ENCODE measurements at places on chromosomes 16 and 17.

- DNase-seq, result no peak
These were observed 56.9 kb downstream of the WIPI1 start for GRCh38 chr17:68400404-68400735.

DNA sequence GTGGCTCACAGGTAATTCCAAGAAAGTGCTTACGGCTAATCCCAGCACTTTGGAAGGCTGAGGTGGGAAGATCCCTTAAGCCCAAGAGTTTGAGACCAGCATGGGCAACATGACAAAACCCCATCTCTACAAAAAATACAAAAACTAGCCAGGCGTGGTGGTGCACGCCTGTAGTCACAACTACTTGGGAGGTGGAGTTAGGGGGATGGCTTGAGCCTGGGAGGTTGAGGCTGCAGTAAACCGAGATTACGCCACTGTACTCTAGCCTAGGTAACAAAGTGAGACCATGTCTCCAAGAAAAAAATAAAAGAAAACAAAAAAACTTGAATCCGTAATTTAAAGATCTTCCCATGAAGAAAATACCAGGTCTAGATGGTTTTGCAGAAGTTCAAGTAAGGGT, 5.0 kb downstream of the ICAM2 start:
- no peak for DNase-seq

GRCh38 chr16:11550791-11551498, 35.8 kb downstream of the LITAF start:
- DNase-seq, result no peak

DNA sequence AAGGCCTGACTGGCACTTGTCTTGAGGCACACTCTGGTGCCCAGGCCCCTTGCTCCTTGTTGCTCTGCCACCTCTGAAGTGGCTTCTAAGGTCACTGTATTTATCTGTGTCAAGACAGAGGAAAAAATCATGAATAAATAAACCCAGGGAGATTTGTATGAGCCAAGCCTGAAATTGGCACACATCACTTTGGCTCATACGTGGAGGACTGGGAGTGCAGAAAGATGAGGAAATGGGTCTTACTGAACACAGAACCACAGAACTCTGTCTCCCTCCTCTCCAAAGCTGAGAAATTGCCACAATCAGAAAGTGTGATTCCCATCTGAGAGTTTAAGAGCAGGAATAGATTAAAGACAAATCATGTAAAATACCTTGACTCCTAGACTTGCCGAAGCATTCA, 27.1 kb upstream of the C16orf78 start:
- no peak for DNase-seq

GRCh38 chr17:67620636-67621035, 97.1 kb upstream of the NOL11 start:
- DNase-seq, result no peak

- no peak for DNase-seq
These were observed 39.0 kb downstream of the ZNF423 start for GRCh38 chr16:49816875-49817274.

DNA sequence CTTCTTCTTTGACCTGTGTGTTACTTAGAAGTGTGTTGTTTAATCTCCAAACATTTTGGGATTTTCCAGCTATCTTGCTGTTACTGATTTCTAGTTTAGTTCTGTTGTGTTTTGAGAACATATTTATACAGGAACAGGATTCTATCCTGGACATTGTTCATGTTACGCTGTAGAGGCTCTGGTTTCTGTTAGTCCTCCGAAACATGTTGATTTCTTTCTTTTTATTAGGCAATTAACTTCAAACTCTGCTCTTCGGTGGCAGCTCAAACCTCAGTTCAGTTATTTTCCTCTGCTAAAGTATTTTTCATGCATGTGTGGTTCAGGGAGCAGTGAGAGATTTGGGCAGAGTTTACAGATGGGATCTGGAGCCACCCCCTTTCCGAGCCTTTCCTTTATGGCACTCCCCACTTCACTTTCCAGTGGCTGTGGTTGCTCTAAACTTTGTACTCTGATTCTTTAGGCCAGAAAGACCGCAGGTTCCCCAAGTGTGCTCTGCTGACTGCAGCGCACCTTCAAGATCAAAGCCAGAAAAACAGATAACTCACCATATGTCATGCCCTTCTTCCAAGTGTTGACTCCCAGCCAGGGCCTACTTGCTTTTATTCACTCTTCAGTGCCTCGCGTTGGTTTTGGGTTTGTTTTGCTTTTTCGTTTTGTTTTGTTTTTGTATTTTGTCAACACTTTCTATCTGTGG, 77.6 kb upstream of the KSR1 start:
- DNase-seq, result no peak

- no peak for DNase-seq
These were observed at the start of gene HSF4 for GRCh38 chr16:67164599-67165061. HSF4 (plus strand) TSS chr16:67164745; CDS start chr16:67164812, 67 bp downstream.

- DNase-seq, result no peak
These were observed 41.2 kb downstream of the OR1D5 start for GRCh38 chr17:3022197-3022596.

DNA sequence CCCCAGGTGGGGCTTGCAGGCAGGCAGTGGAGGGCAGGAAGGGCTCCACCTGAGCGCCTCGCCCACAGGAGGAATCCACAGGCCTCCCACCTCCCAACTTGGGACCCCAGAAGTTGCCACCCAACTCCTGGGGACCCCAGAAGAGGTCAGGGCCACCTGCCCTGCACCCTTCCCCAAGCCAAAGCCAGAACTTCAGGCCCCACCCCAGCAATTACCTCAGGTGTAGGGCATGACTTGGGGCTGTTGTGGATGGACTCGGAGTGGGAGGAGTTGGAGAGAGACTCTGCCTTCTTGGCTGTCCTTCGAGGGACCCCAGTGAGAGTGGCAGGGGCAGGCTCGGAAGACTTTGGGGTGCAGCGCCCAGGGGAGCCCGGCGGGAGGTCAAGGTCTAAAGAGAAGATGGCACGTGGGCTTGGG, 10.5 kb downstream of the TSPOAP1 start:
- no peak for DNase-seq

- DNase-seq, result no peak
These were observed 11.3 kb upstream of the RBFOX3 start for GRCh38 chr17:79622122-79622601.

- DNase-seq, result no peak
These were observed 21.4 kb downstream of the PIEZO1 start for GRCh38 chr16:88763502-88764053.

GRCh38 chr17:21275047-21275578, 9.4 kb upstream of the MAP2K3 start:
- DNase-seq, result no peak

DNA sequence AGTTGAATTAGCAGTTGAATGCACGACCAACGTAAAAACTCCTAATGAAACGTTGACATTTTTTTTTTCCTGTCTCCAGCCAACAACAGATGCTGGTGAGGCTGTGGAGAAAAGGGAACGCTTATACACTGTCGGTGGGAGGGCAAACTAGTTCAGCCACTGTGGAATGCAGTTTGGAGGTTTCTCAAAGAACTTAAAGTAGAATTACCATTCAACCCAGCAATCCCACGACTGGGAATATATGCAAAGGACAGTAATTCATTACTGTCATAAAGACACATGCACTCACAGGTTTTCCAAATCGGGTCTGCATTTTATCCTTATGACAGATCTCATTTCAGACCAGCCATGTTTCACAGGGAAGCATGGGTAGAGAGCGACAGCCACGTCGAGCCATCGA, 3.5 kb upstream of the WFDC1 start:
- DNase-seq, result no peak

GRCh38 chr17:57009737-57010445, 32.0 kb downstream of the SCPEP1 start:
- peak; percentile 11 for DNase-seq

DNA sequence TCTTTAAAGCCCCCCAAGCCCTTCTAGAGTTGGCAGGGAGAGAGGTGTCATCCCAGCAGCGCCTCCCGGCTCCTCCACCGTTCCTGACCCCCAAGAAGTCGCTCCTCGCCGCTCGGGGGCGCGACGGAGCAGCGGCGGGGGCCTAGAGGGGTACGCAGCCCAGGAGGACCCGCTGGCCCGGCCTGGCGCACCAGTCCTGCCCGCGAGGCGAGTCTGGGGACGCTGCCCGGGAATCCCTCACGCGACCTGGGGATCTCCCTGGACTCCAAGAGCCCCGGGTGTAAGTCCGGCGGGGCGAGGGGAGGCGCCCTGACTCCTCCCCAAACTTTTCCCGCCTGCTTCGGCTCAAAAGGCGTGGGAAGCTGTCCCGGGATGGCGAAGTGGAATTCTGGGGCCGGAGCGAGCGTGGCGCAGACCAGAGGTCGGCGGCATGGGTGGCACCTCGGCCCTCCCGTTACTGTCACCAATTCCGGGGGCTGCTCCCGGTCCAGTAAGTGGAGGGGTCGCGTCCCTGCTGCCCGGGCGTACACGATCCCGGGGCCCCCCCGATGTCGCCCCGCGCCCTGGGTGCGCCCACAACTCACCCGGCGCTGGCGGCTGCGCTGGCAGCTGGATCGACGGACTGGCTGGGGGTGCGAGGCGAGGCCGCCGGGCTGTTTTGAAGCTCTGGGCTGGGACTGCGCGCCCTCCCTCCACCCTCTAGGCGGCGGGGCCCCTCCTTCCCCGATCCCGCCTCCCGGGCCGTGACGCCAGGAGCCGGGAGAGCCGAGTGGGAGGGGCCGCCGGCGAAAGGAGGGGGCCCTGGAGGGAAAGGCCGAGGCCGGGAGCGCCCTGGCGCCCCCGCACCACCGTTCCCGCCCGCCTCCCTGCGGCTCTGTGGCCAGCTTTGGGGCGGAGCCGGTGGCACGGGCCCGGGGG, at the start of gene EMP2:
Gene EMP2, minus strand, starts transcription at position 634 of the 918 bp plus-strand sequence. CDS start 32,981 bp downstream, outside the sequence.
- DNase-seq, result no peak

DNA sequence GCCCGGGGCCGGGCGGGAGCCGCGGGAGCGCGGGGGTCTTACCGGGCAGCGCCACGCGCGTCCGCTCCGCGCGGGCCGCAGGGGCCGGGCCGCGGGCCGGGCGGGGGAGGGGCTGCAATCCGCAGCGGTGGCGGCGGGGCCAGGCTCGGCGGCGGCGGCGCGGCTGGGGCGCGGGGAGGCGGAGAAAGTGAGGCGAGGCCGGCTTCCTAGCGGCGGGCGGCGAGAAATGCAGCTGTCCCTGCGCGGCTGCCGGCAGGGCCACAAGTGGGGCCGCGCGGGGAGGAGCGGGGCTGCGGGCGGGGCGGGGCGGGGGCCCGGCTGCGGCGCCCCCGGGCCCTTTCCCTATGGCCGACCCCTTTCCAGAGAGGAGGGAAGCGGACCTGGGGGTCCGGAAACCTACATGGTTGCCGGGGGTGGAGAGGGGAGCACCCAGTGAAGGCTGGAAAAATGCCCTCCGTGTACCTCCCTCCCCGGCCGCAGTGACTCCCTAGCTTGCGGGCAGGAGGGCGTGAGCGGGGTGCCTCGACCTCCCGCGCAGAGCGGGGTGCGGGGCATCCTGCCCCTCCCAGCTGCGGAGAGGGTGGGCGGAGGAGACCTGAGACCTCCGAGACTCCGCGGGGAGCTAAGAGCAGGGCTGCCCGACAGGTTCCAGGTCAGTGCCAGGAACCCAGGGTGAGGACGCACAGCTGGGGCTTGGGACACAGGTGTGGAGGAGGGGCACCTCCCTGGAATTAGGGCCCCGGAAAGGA, at the start of gene CUEDC1:
Gene CUEDC1, minus strand, starts transcription at position 230 of the 749 bp plus-strand sequence. CDS start 69,848 bp downstream, outside the sequence.
- no peak for DNase-seq

DNA sequence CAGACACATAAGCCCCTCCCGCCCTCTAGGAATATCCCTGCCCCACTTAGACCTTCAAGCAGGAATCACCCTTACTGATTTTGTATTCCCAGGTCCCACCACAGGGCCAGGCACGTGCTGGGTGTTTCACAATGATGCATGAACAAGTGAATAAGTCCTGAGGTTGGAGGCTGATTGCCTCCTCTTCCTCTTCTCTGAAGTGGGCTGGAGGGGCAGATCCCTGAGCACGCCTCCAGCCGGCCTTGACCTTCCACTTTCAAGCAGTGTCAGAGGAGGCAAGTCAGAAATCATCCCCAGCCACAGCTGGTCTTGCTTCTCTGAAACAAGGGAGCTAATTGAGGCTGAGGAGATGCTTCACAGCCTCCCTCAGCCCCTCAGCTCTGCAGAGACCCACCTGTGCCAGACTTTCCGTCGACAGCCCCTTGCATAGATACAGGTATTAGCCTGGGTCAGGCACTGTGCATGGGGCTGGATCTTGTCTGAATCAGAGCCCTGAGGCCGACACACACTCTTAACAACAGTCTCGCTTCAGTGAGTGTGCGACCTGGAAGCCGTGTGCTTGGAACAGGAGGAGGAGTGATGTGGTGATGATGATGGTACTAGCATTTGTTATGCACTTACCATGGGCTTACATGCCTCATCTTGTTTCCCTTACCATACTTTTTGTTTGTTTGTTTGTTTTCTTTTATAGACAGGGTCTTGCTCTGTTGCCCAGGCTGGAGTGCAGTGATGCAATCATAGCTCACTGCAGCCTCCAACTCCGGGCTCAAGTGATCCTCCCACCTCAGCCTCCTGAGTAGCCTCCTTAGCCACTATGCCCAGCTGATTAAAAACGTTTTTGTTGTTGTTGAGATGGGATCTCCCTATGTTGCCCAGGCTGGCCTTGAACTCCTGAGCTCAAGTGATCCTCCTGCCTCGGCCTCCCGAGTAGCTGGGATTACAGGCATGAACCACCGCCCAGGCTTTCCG, 15.0 kb downstream of the MRM1 start:
- DNase-seq, result no peak

DNA sequence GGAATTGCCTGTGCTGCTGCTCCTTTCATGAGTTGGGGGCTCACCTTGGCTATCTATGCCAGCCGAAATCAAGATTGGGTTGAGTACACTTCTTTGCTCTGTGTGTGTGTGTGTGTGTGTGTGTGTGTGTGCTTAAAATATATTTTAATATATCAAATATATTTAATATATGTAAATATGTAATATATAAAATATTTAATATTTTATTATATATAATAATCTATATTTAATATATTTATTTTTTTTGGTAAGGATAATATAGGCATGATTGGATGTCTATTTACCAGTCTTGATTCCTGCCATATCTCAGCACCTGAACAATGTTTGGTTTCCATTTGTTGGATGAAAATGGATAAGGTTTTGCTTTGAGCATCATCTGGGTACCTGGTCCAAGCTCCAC, 399.3 kb downstream of the CA10 start:
- no peak for DNase-seq

DNA sequence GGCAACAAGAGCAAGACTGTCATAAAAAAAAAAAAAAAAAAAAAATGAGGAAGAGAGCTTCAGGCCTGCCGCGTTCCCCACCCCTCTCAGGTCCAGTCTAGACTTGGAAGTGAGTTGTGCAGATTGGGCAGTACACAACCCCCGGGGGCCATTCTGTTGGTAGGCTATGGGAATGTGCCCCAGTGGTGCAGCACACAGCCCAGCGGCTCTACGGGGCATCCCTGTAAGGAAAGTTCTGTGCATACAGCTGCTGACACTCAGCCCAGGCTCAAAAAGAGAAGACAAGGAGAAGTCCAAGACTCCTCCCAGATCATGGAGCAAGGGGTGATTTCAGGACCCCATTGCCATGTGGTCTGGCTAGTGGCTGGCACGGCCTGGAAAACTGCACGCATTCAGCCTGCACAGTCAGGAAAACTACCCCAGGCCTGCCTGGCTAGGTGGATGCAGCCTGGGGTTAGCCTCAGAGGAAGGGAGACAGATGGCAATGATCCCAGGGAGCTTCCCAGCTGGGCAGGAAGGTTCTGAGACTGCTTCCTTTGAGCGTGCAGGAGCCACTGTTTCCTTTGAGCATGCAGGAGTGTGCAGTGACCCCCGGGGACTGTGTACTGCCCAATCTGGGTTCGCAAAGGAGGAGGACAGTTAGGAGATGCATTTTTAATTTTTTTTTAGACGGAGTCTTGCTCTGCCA, 44.8 kb downstream of the PECAM1 start:
- no peak for DNase-seq

- DNase-seq, result no peak
These were observed 17.7 kb downstream of the KSR1 start for GRCh38 chr17:27473748-27474609.

GRCh38 chr17:56602292-56603130, 9.0 kb downstream of the NOG start:
- no peak for DNase-seq

Data from SHP77 treated with DMSO at 0.1 percent for 48 hours (cell line).